CD4-positive, alpha-beta T cell (primary cell): ENCODE measurements at places on chromosomes 13 and 19.

- no peak for DNase-seq
These were observed 21.0 kb downstream of the ITGBL1 start for GRCh38 chr13:101473458-101473857.

- DNase-seq, result no peak
These were observed 53.1 kb downstream of the ATP7B start for GRCh38 chr13:51958217-51958547.

- no peak for DNase-seq
These were observed 12.7 kb downstream of the FOXO1 start for GRCh38 chr13:40653527-40654318.

DNA sequence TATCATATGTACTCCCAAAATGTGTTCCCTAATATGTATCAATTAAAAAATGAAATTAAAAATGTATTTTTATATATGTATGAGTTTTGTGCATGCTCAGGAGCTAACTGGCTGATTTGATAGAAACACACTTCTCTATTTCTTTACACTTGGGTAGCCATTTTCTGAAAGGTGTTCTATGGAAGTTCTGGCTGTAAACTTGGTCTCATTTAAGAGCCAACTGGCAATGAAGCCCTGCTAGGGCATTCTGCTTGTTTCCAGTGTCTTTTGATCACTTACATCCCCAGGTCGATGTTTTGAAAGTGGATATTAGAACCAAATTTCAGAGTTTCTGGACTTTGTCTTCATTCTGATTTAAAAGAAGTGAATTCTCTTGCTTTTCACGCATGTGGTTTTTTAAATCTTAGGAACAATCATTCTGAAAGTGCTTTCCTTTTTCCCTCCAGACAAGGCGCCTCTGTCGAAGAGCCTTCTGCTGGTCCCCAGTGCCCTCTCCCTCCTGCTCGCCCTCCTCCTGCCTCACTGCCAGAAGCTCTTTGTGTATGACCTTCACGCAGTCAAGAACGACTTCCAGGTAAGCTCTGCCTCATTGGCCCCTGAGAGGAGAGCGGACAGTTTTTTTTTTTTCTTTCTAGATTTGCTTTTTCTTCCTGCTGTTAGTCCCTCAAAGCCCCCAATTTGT is 20.1 kb downstream of the GPR18 start:
- no peak for DNase-seq

DNA sequence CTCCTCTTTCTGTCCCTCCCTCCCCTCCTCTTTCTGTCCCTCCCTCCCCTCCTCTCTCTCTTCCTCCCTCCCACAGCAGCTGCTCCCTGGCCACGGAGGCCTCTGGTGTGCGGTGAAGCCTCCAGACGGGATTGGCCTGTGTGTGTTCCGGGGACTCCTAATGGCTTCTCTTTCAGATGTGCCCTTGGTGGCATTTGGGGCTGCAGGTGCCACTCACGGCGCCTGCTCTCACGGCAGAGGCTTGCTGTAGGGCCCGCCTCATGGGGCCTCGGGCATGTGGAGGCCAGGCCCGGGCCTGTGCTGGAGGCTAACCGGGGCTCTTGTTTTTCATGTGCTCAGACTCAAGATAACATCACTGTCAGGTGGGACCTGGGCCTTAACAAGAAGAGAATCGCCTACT is 20.9 kb downstream of the UPF1 start:
- no peak for DNase-seq

DNA sequence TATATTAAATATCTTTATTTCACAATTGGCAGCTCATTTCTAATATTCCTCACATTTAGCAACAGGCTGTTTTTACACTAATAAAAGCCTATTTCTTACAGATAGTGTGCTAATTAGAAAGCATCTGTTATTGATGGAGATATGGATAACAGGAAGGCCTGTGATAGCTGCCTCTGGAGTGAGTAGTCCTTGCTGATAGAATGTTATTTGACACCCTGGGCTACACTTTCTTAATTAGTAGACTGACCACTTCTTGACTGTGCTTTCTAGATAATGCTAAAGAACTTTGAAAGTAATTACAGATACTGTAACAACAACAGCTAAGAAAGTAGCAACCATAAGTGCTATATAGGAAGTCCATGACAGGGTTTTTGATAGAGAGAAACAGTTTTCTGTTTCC is 554.3 kb downstream of the DIAPH3 start:
- no peak for DNase-seq

DNA sequence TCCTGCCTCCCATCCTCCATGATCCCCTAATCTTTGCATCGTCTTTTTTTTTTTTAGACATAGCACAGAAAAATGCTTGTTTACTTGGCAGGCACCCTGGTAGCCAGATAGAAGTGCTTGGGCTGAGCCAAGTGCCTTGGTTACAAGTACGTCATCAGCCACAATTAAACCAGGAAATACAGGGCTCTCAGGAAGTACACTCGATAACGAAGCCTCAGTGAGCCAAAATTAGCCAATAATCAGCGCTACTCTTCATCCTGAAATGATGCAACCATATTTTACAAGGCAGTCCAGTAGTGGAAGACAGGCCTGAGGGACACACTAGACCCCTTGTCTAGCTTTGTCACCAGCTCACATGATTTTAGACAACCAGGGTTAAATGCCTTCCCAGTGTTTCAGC is 194.0 kb upstream of the NBEA start:
- no peak for DNase-seq

- DNase-seq, result no peak
These were observed 440.9 kb upstream of the KLF12 start for GRCh38 chr13:74574964-74575728.

- no peak for DNase-seq
These were observed 94.2 kb downstream of the ZDHHC20 start for GRCh38 chr13:21364916-21365315.

DNA sequence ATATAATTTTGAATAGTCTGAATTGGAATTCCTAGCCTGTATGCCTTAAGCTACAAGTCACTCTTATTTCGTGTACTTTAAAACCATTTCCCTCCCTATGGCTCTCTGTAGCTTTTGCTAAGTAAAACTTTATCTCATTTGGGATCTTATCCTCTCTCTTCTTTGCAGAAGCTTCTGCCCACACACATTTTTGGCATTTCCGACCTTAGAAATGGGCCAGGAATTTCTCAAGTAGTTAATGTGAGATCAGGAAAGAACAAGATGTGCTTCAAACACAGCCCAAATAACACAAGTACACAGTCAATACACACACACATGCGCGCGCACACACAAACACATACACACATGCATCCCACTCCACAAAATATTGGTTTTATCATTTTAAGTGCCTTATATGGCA is 931.0 kb upstream of the MIR17HG start:
- no peak for DNase-seq

DNA sequence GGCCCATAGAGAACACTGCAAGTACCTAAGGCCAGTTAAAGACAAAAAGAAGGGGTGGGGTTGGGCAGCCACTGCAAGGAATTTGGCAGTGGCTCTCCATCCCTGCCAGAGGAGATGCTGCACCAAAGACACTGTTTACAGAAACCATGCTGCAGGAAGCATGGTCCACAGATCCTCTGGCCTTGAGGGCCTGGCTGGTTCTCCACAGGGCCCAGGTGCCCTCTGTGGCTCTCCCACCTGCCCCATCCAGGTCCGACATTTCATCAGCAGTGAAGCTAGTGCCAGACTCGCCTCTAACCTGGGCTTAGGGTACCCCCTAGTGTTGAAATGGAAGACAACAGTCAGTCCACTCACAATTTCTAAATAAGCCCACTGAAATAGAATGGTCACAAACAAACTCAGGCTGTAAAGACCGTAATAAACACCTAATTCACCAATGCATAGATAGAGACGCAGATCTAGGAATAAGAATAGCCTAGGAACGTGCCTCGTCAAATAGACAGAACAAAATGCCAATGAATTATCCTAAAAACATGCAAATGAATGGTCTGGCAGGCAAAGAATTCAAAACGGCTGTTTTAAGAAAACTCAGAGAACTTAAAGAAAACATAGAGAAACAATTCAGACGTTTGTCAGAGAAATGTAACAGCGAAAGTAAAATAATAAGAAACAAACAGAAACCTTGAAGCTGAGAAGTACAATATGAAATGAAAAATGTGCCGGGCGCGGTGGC is 23.3 kb downstream of the LYPD4 start:
- peak; percentile 76 for DNase-seq

DNA sequence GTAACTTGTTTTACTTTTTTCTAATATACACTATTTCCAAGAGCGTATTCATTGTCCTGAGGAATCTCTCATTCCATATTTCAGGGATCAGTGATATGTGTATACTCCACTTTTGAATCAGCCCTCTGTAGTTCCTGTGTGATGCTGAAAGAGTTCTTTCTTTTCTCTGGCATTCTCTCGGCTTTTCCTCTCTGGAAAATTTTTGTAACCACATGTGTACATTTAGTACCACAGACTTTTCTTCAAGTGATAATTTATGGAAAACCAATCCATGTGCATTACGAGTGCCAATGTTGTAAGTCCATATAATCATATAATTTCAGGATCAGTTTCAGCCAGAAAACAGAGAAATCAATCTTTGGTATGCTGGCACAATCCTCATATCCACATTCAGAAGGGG is 102.2 kb upstream of the MBNL2 start:
- no peak for DNase-seq

DNA sequence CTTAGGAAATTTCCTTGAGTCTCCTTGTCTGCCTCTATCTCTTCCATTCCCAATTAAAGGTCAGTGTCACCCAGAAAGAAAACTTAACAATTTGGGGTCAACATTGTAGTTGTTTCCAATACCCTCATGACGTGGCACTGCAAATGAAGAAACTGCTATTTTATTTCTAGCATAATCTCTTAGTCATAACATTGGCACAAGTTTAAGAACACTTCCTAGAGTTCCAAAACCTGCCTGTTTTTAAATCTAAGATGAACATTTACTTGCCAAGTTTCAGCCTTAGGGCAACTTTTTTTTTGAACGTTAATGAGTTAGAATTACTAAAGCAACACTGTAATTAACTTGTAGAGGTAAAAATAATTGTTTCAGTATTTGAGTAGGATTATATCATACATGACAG is 108.0 kb downstream of the LMO7 start:
- DNase-seq, result no peak

- no peak for DNase-seq
These were observed 3.3 kb upstream of the LPAR2 start for GRCh38 chr19:19631346-19631745.

DNA sequence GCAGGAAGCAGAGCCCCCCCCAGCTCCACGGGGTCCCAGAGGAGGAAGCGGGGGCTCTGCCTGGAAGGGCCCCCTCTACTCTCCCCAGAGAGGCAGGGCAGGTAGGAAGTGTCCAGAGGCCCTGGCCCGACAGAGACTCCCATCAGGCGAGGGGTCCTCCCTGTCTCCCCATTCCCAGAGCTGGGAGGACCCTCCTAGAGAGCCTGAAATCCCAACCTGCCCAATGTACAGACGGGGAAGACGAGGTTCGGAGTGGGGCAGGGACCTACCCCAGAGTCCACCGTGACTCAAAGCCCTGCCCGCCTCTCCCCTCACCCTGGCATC is 1.1 kb downstream of the TLE2 start:
- no peak for DNase-seq

DNA sequence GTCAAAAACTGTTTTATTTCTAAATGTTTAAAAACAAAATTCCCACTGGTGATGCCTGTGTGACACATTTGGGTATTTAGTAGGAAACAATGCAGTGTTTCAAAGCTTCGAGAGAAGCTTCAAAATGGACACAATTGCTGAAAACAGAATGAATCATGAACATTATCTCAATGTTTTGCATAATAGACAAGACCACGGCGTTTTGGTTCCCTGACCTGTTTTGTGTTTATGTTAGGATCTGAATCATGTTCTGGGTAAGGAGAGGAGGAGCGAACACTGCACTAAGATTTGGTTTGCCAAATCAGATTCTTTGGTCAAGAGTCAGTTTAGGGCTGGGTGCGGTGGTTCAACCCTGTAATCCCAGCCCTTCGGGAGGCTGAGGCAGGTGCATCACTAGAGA is 42.2 kb downstream of the IFT88 start:
- no peak for DNase-seq

DNA sequence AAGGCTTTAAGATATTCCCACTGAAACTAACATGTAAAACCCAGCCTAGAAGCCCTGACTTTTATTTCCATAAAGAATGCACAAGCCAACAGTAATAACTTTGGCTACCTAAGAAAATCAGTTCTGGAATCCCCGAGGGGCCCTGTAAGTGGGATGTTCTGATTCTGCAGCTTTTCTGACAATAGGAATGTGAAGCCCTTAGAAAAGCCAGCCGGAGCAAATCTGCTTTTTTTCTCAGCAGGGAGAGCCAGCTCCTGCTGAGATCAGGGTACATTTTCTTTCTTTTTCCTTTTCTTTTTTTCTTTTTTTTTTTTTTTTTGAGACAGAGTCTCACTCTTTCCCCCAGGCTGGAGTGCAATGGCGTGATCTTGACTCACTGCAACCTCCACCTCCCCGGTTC is 8.0 kb upstream of the GARRE1 start:
- DNase-seq, result no peak

GRCh38 chr19:12617646-12618045 is 6.9 kb downstream of the ZNF791 start:
- no peak for DNase-seq

GRCh38 chr13:26539738-26540292 is 17.7 kb upstream of the WASF3 start:
- no peak for DNase-seq

GRCh38 chr19:7916955-7917266 is 2.3 kb downstream of the TGFBR3L start:
- DNase-seq, result no peak

GRCh38 chr19:33819506-33819879 is 22.8 kb downstream of the KCTD15 start:
- DNase-seq, result no peak

GRCh38 chr13:91986761-91987483 is 588.5 kb downstream of the GPC5 start:
- DNase-seq, result no peak

DNA sequence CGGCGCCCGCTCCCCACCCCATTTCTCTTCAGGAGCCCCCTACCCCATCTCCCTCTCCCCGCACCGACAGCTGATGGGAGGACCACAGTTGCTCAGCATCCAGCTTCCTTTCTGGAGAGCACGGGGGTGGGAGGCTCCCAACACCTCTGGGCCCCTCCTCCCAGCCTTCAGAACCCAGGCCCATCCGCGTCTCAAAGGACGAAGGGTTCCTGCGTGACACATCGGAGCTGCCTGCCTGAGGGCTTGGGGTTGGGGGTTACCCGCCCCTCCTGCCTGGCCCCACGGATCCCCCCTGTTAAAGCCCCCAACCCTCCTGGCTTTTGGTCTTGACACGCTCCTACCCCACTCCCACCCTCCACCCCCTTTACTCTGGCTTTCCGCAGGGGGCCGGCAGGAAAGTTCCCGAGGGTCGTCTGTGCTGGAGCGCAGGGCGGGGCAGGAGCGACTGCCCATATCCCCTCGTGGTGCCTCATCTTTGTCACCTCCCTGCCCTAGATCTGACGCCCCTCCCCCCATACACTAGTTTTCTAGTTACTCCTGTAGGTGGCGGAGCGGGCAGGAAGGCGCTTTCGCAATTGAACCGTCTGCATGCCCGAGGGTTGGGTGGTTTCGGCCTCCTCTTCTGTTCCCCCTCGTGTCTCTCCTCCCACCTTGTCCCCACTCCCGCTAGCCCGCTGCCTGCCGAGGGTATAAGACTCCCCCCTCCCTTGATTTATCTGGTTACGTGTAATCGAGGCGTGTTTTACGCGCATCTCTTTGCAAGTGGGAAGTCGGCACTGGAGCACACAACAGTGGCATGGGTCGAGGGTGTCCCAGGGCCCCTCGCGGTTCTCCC is 924 bp downstream of the TRAPPC5 start:
- DNase-seq, result peak; percentile 88
